GM03348 (cell line): ENCODE measurements at places on chromosomes 3 and 15.

- no peak for DNase-seq
These were observed 11.1 kb downstream of the ISLR start for GRCh38 chr15:74184582-74185091.

GRCh38 chr3:19002606-19003005, 145.7 kb upstream of the KCNH8 start:
- DNase-seq: no peak

DNA sequence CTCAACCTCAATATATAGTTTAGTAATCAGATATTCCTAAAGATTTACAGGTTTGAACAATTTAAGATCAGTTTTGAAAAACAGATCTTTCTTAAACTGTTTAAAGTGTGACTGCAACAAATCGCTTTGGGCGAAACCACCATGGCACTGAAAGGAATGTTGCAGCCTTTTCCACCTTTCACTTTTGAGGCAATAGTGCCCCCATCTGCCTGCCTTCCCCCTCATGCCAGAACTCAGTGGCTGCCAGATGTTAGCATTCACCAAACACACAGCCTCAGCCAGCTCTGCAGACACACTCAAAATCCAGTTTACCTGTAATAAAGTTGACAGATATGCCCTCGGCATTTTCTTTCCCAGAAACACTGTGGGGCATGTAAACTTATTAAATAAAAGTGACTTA, 3.3 kb downstream of the LYSMD4 start:
- DNase-seq: peak; percentile 62

DNA sequence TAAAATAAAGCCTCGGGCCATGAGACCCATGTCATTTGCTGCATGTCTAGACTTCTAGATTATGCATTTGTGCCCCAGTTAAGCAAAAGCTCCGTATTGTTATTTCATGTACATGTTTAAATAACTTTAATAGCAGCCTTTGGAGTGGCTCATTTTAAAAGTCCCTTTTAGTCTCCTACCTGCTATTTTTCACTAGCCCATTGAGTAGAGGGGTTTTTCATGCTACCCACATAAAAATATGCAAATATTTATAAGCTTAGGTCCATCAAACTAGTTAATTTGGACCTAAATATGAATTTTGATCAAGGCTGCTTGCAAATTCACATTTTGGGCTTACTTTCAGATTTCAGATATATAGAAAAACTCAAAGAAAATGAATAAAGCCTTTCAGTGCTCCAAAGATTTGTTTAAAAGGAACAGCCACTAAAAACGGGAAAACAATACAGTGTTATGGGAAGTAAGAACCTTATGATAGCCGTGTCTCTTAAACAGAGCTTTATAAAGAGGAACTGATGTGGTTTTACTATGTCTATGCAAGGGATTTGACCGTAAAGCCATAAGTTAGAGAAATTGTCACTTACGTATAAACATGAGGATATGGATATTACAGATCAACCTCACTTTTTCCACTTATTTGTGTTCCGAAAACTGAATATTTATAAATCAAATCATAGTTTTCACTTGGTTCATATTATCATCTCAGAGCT, 30.0 kb downstream of the FILIP1L start:
- no peak for DNase-seq
